MM.1S (cell line): ENCODE measurements at places on chromosomes 6 and 20.

DNA sequence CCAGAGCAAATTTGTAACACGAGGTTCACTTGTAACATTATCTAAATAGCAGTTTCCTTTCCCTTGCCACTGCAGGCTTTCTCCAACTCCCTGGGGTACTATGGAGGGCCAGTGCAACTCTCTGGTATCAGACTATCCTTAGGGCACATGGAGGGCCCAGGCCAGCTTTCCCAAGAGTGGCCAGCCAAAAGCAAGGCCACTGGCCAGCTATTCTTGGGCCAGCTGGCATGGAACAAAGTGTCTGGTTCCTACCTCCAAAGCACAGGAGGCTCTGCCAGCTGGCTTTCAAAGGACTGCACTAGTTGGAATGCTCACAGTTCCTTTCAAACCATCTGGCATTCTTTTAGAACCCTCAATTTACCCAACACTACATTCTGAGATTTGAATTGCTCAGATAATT is 8.7 kb downstream of the RNF24 start:
- H3K27ac ChIP-seq, result no peak overlapping the region
- no peak for DNase-seq
- H3K27me3 ChIP-seq, result no peaks in the 10 kb centered on the region
- no peaks in the 10 kb centered on the region for H3K36me3 ChIP-seq
- no peak overlapping the region for H3K4me3 ChIP-seq

DNA sequence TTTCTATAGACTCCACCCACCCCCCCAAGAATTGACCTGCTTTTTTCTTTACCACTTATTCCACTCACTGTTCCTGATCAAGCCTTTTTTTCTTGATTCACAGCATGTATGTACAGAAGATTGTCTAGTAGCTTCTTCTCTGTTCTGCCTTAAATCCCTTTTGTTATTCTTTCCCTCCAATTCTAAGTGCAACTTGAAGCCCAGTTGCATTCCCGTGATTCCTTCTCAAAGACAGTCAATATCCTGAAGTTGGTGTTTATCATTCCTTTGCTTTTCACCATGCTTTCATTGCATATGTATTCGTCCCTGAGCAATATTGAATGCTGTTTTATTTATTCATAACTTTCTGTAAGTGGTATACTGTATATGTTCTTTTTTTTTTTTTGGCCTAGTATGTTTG is 21.0 kb downstream of the XRN2 start:
- no peaks in the 10 kb centered on the region for H3K36me3 ChIP-seq
- DNase-seq, result no peak
- no peaks in the 10 kb centered on the region for H3K27me3 ChIP-seq
- no peak overlapping the region for H3K4me3 ChIP-seq
- H3K4me1 ChIP-seq, result no peaks in the 10 kb centered on the region
- no peak overlapping the region for H3K27ac ChIP-seq

GRCh38 chr20:1331801-1332453 is 3.0 kb upstream of the SDCBP2 start:
- DNase-seq, result no peak
- no peak overlapping the region for H3K4me3 ChIP-seq
- no peak overlapping the region for H3K27ac ChIP-seq
- no peaks in the 10 kb centered on the region for H3K27me3 ChIP-seq

- H3K36me3 ChIP-seq, result no peaks in the 10 kb centered on the region
- no peak for DNase-seq
- H3K27me3 ChIP-seq, result no peaks in the 10 kb centered on the region
- H3K27ac ChIP-seq, result no peak within 1 kb of the TSS
- no peaks in the 10 kb centered on the region for H3K4me1 ChIP-seq
- peak within 1 kb of the TSS; percentile 67 for H3K4me3 ChIP-seq
Measured at GRCh38 chr6:167826896-167827582, at the start of gene AFDN. Gene AFDN, plus strand, starts transcription at chr6:167826911. Its CDS starts 222 bp downstream, at chr6:167827133.

DNA sequence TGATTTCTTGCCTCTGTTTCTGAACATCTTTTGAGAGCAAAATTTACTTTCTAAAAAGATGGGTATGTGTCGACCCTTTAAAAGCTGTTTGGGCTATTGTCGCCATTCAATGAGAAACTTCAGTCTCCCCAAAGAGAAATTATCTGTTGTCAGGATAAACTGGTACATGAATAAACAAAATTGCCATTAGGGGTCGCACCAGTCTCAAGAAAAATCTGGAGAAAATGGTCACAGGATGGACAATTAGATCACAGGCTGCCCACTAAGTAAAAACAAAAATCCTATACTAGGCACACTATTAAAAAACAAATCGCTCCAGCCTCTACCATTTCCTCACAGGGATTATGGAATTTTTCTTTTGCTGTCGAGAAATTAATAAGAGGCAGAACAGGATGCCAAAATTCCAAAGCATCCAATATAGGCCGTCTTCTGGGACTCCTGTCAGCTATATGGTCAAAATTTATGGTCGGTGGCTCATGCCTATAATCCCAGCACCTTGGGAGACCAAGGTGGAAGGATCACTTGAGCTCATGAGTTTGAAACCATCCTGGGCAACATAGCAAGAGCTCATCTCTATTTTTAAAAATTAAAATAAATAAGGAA is 5.5 kb upstream of the HLA-E start:
- no peaks in the 10 kb centered on the region for H3K36me3 ChIP-seq
- no peak overlapping the region for H3K27ac ChIP-seq
- peak; percentile 52 for DNase-seq
- peaks cover 20% of the 10 kb centered on the region for H3K4me1 ChIP-seq
- H3K27me3 ChIP-seq, result peaks cover 32% of the 10 kb centered on the region

DNA sequence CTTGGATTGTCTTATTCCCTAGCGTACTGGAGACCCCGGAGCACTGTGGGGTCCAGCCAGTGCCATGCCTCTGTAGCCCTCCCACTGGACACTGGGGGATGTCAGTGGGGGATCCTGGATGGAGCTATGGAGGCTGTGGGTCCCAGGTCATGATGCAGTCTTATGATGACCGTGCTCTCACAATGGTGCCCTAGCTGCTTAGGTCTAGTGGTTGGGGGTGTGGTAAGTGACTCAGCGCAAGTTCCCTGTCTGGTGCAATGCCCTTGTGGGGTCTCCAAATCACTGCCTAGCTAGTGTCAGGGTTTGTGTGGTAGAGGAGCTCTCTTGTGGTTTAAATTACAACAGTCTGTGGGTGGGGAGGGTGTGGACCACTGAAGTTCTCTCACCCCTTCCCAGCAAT is 135.4 kb downstream of the CDC5L start:
- no peak overlapping the region for H3K4me3 ChIP-seq
- peaks cover 20% of the 10 kb centered on the region for H3K4me1 ChIP-seq
- no peak for DNase-seq

DNA sequence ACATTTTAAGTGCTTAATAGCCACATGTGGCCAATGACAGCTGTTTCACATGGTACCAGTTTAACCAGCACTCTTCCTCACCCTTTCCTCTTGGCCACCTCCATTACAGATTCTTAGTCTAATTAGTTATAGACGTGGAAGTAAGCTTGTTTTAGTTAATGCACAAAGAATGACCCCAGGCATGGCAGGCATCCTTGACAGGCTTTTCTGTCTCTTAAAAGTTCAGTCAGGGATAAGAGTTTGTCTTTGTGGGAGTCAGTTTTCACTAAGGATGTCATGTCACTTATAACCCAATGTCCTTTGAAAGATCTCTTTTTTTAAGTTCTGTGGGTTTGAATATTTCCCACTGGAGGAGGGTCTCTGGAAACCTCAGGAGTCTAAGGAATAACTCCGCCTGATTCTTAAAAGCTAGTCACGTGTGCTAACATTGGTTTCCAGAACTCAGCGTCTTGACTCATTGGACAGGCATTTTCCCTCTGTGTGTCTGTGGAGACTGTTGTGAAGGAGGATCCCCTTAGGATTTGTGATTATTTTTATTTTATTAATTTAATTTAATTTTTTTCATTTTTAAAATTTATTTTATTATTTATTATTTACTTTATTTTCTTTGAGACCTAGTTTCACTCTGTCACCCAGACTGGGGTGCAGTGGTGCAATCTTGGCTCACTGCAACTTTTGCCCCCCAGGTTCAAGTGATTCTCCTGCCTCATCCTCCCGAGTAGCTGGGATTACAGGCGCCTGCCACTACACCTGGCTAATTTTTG is 171.4 kb downstream of the ZFAND3 start:
- no peak overlapping the region for H3K27ac ChIP-seq
- H3K36me3 ChIP-seq, result no peaks in the 10 kb centered on the region
- no peak for DNase-seq

GRCh38 chr6:166743406-166744222 is 116.6 kb upstream of the RPS6KA2 start:
- no peak overlapping the region for H3K4me3 ChIP-seq
- H3K4me1 ChIP-seq, result no peaks in the 10 kb centered on the region
- no peak for DNase-seq
- H3K36me3 ChIP-seq, result no peaks in the 10 kb centered on the region

DNA sequence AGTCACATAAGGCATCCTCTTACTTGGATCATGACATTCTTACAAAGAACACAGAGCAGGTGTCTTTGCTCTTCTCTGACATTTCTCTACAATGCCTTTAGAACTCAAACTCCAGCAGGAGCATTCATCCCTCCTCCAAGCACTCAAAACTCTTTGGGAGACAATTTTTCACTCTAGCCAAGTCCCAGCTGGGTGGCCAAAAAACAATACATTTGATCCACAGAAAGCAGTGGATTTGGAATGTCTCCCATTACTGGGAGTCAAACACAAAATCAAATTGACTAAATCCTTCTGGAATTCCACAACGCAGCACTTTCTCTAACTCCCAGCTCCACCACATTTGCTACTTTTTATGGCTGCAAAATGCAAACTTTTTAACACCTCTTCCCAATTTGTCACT is 108.6 kb upstream of the VGLL2 start:
- no peaks in the 10 kb centered on the region for H3K4me1 ChIP-seq
- no peak overlapping the region for H3K27ac ChIP-seq
- H3K4me3 ChIP-seq, result no peak overlapping the region
- H3K36me3 ChIP-seq, result no peaks in the 10 kb centered on the region
- H3K27me3 ChIP-seq, result no peaks in the 10 kb centered on the region
- DNase-seq, result no peak

- DNase-seq, result no peak
- no peaks in the 10 kb centered on the region for H3K4me1 ChIP-seq
- no peak overlapping the region for H3K27ac ChIP-seq
- H3K27me3 ChIP-seq, result no peaks in the 10 kb centered on the region
- no peak overlapping the region for H3K4me3 ChIP-seq
- H3K36me3 ChIP-seq, result no peaks in the 10 kb centered on the region
Measured at GRCh38 chr6:97775012-97775411, 492.0 kb upstream of the MMS22L start.

GRCh38 chr20:59102841-59103299 is 60.3 kb upstream of the PRELID3B start:
- no peaks in the 10 kb centered on the region for H3K4me1 ChIP-seq
- no peak for DNase-seq
- H3K27me3 ChIP-seq, result peaks cover 78% of the 10 kb centered on the region
- no peaks in the 10 kb centered on the region for H3K36me3 ChIP-seq

GRCh38 chr6:156824142-156824541 is 47.0 kb downstream of the ARID1B start:
- no peaks in the 10 kb centered on the region for H3K36me3 ChIP-seq
- H3K27me3 ChIP-seq, result no peaks in the 10 kb centered on the region
- H3K4me3 ChIP-seq, result no peak overlapping the region

DNA sequence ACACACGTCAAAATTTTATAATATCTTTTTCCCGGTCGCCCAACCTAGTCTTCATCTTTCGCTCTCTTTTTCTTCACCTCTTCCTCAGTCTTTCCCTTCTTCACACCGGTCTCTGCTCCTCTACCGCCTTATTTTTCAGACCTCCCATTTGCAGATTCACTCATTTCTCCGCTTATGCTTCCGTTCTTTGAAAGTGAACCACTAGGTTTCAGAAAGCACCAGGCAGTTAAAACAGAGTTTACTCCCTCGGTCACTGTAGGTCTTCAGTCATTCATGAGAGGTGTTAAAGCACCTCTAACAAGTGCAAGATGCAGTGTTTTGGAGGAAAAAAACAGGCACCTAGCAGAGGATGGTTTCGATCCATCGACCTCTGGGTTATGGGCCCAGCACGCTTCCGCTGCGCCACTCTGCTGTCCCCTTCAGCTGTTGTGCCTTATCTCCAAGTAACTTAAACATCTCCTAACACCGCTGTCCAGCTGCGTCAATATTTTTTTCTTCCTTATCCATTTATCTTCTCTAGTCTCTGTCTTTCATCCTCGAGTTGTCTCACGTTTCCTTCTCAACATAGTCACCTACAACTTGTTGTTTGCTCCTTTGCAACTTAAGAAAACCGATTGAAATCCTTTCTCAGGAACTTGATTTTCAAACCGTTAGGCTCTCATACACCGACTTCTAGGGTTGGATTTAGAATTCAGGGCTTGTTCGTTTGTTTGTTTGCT is 119.7 kb upstream of the ZNF184 start:
- no peaks in the 10 kb centered on the region for H3K36me3 ChIP-seq
- no peak overlapping the region for H3K27ac ChIP-seq
- H3K4me3 ChIP-seq, result 0 out of 2 replicates have a peak overlapping the region, but pooled peaks have one; percentile 6
- DNase-seq, result peak; percentile 41

- H3K27me3 ChIP-seq, result no peaks in the 10 kb centered on the region
- DNase-seq, result no peak
- H3K4me1 ChIP-seq, result no peaks in the 10 kb centered on the region
- H3K36me3 ChIP-seq, result no peaks in the 10 kb centered on the region
- H3K4me3 ChIP-seq, result no peak overlapping the region
Measured at GRCh38 chr6:29619578-29620160, 13.3 kb downstream of the GABBR1 start.

GRCh38 chr20:237489-237888 is 10.4 kb downstream of the DEFB129 start:
- H3K4me3 ChIP-seq, result peak overlapping the region; percentile 20; the same call in 1 of the 2 replicates
- no peak for DNase-seq
- H3K36me3 ChIP-seq, result no peaks in the 10 kb centered on the region
- peaks cover 5% of the 10 kb centered on the region; the same call in 1 of the 2 replicates for H3K4me1 ChIP-seq
- H3K27me3 ChIP-seq, result no peaks in the 10 kb centered on the region

DNA sequence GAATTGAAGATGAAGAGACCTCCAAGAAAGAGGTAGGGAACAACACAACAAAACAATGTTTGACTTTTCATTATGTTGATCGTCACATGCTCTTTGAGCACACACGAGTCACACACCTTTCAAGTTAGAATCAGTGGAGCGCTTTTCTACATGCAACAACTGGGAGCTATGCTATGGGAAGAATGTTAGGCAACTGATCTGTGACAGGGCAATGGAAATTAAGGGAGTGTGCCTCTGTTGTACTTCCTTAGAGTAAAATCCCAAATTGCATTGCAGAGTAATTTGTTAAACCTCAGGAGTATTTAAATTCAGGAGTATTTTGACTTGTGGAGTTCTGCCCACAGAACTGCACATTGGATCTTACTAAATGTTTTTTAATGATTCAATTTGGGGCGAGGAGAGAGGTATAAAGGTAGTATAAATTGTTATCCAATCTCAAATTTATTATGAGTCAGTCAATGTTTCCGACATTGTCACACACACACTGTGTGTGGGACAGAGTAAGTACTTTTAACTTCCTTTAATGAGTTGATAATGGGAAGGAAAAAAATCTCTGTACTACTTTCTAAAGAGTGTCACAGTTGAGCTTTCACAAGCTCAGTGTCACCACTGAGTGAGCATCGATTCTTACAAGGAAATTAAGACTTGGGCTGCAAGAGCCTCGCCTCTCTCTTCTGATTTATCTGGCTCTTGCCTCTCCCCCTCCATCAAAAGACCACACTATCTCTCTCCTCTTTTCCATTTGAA is 10.7 kb downstream of the GNAS start:
- H3K27ac ChIP-seq, result no peak overlapping the region
- H3K4me1 ChIP-seq, result no peaks in the 10 kb centered on the region
- H3K27me3 ChIP-seq, result peaks cover 24% of the 10 kb centered on the region
- DNase-seq, result no peak

- no peaks in the 10 kb centered on the region for H3K27me3 ChIP-seq
- no peaks in the 10 kb centered on the region for H3K36me3 ChIP-seq
- no peak overlapping the region for H3K4me3 ChIP-seq
- DNase-seq, result no peak
- no peak overlapping the region for H3K27ac ChIP-seq
Measured at GRCh38 chr6:31763619-31763940, 1.1 kb downstream of the SAPCD1 start.
